ENCODE measurements at places on chromosomes 7 and 10.

DNA sequence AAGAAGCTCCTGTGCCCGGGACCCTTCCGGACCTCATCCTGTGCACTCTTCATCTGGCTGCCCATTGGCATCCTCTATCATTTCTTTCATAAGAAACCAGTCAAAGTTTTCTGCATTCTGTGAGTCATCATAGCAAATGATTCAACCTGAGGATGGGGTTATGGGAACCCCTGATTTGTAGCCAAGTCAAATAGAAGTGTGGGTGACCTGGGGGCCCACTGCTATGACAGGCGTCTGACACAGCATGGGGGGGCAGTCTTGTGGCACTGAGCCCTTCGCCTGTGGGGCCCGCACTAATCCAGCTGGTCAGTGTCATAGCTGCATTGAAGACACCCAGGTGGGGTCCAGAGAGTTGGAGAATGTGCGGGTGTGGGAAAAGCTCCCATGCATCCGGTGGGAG, 230.4 kb downstream of the USP6NL start:
- no peaks in the 10 kb centered on the region for H3K4me1 ChIP-seq
- no peaks in the 10 kb centered on the region for H3K36me3 ChIP-seq
- H3K27me3 ChIP-seq, result peaks cover 8% of the 10 kb centered on the region
- no peak overlapping the region for H3K4me3 ChIP-seq
- DNase-seq, result no peak

DNA sequence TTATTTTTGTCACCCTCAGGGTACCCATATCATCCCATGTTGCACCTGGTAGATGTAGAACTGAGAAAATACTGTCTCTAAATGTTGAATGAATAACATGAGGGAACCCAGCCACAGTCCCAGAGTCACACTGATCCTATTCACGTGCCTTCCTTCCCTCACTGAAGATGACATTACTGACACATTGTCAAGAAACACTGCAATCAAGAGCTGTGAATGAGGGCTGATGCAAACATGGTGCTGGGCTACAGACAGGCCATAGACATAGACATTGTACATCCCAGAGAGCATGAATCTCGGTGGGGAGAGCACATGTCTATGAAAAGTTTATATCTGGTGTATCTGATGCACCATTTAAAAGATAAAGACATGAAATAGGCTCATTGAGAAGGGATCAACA, 9.8 kb downstream of the SLC13A4 start:
- H3K4me1 ChIP-seq, result no peaks in the 10 kb centered on the region
- no peak overlapping the region for H3K4me3 ChIP-seq
- no peaks in the 10 kb centered on the region for H3K36me3 ChIP-seq
- no peak for DNase-seq
- H3K27me3 ChIP-seq, result peaks cover 5% of the 10 kb centered on the region

DNA sequence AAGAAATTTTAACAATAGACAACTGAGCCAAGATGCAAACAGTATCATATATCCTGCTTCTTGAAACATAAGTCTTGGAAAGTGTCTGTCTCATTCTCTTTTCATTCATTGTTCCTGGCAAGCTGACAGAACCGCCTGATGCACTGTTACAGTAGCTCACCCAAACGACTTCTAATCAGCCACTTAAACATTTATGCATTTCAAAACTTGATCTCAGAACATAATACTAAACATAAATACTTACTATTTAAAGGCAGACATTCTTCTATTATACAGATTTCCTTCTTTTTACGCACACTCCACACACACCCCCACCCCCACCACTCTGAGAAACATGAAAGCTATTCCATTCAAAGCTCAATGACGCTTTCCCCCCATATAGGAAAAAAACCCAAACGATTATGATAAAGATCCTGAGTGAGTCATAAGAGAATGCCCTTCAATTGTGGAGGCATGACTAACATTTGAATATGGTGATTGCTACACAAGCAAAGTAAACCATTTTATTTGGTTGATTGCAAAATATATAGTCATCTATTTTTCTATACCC, 30.5 kb downstream of the SHTN1 start:
- H3K27me3 ChIP-seq, result no peaks in the 10 kb centered on the region
- H3K4me3 ChIP-seq, result no peak overlapping the region
- no peaks in the 10 kb centered on the region for H3K36me3 ChIP-seq
- DNase-seq, result no peak
- H3K27ac ChIP-seq, result no peak overlapping the region
- no peaks in the 10 kb centered on the region for H3K4me1 ChIP-seq

DNA sequence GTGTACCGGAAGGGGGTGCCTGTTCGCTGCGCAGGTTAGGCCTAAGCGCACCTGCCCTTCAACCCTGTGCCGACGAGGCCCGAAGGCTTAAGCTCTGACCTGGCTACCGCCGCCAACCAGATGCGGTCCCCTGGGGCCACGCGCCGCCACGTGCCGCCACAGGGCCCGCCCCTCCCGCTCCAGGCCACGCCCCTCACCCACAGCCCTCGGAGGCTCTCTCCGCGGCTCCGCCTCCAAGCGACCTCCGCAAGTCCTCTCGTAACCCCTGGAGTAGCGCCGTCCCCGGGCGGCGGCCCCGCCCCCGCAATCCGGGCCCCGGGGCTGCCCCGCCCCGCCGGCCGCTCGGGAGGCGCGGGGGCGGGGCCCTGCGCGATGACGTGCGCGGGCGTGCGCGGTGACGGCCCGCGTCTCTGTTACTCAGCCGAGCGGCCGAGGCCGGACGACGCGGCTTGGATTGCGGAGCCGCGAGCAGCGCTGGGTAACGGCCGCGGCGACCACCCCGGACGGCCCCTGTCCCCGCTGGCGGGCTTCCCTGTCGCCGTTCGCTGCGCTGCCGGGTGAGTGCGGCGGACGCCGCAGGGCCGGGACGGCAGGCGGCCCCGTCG, at the start of gene MAPK8:
Gene MAPK8, plus strand, starts transcription at position 413 of the 605 bp plus-strand sequence. CDS start 94,984 bp downstream, outside the sequence.
- H3K4me3 ChIP-seq, result peak within 1 kb of the TSS; percentile 86
- H3K27ac ChIP-seq, result peak within 1 kb of the TSS; percentile 58
- peak; percentile 91 for DNase-seq
- peaks cover 38% of the 10 kb centered on the region for H3K4me1 ChIP-seq

- no peaks in the 10 kb centered on the region for H3K4me1 ChIP-seq
- no peak overlapping the region for H3K4me3 ChIP-seq
- H3K27me3 ChIP-seq, result no peaks in the 10 kb centered on the region
These were observed 599.2 kb upstream of the POM121L12 start for GRCh38 chr7:52436278-52436677.

- H3K4me1 ChIP-seq, result peaks cover 10% of the 10 kb centered on the region
- H3K27ac ChIP-seq, result no peak overlapping the region
- no peaks in the 10 kb centered on the region for H3K36me3 ChIP-seq
- H3K27me3 ChIP-seq, result peaks cover 22% of the 10 kb centered on the region
- H3K4me3 ChIP-seq, result no peak overlapping the region
These were observed 604 bp upstream of the SHTN1 start for GRCh38 chr10:117005527-117006055.

DNA sequence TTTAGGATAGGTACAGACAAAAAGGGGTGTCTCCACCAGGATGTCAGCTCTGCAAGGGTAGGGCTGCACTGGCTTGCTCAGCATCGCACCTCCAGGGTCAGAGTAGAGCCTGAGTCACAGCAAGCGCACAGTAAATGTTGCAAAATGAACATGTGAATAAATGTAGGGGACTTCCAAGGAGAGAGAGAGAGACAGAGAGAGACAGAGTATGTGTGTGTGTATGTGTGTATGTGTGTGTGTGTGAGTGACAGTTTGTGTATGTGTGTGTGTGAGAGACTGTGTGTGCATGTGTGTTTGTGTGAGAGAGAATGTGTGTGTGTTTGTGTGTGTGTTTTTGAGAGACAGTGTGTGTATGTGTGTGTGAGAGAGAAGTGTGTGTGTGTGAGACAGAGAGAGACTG, 163.3 kb downstream of the RPS24 start:
- H3K4me3 ChIP-seq, result no peak overlapping the region
- no peaks in the 10 kb centered on the region for H3K4me1 ChIP-seq
- H3K27me3 ChIP-seq, result peaks cover 4% of the 10 kb centered on the region
- no peak for DNase-seq

GRCh38 chr10:71547876-71548846, 151.4 kb downstream of the CDH23 start:
- H3K27ac ChIP-seq, result no peak overlapping the region
- no peaks in the 10 kb centered on the region for H3K36me3 ChIP-seq
- peak; percentile 50 for DNase-seq
- no peak overlapping the region for H3K4me3 ChIP-seq
- H3K4me1 ChIP-seq, result no peaks in the 10 kb centered on the region

DNA sequence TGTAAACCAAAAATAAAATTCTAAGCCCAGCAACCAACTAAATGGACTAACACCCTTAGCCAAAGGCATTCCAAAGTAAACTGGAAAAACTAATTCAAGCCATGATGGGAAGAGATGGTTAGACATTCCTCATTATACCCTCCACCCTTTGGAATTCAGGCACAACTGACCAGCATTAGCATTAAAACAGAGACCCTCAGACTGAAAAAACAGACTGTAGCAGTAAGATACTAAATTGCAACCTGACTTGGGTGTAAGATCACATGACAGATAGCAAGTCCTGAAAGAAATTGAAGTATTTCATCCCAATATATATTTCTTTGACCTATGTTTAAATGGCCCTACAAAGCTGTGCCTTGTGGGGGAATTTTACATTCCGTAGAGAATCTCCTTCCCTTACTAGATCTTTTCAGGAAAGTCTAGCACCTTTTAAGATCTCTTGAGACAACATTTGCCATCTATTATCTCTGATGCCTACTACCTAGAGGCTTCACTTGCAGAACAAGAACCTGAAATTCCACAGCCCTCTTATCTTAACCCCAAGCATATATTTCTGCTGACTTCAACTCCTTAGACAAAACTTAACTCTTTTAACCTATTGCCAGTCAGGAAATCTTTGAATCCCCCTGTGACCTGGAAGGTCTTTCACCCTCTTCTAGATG, 750.2 kb upstream of the IGFBP3 start:
- no peaks in the 10 kb centered on the region for H3K4me1 ChIP-seq
- H3K27me3 ChIP-seq, result no peaks in the 10 kb centered on the region
- no peak for DNase-seq
- no peak overlapping the region for H3K27ac ChIP-seq
- H3K36me3 ChIP-seq, result no peaks in the 10 kb centered on the region
- no peak overlapping the region for H3K4me3 ChIP-seq

DNA sequence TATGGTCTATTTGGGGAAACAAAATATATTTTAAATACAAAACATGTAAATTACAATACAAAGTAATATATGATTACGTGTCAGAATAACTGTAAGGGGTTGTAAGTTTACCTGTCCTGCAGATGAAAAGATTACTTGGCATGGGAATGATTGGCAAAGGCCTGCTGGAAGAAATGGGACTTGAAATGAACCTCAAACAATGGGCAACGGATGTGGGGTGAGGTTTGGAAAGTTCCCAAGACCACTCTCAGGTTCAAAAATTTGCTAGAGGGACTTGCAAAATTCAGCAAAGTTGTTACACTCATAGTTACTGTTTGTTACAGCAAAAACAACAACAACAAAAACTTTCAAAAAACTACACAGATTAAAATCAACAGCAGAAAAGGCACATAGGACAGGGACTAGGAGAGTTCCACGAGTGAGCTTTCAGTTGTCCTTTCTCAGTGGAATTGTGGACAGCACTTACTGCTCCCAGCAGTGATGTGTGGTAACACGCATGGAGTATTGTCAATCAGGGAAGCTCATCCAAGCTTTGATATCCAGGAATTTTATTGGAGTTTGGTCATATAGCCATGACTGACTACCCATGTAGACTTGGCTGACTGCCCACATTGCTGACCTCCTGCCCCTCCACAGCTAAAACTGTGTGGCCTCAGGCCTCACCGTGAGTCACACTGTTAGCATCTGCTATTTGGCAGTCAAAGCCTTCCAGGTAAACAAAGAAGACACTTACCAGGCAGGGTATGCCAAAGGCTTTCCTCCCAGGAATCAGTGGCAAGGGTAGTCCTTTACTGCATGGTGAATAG, 43.8 kb downstream of the EXOC6 start:
- no peaks in the 10 kb centered on the region for H3K36me3 ChIP-seq
- no peak for DNase-seq
- no peak overlapping the region for H3K4me3 ChIP-seq

- no peak for DNase-seq
- no peaks in the 10 kb centered on the region for H3K36me3 ChIP-seq
- no peaks in the 10 kb centered on the region for H3K27me3 ChIP-seq
These were observed 111.9 kb downstream of the GALNT17 start for GRCh38 chr7:71243736-71244410.

DNA sequence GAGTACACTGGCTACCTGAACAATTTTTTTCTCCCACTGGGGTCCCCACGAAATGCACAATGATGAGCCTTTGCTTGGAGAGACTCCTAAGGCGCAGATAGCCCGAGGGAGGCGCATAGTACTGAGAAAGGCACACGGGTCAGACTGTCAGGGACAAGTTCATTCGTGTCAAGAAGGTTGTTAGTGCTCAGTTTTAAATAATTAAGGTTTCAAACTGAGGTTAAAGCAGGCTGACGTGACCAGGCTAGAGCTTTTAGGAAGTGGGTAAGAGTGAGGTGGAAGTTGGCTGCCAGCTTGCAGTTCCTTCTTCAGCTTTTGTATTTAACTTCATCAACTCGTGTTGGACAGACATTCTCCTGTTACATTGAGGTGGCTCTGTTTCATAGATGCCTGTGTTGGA, 31.6 kb downstream of the RBM33 start:
- peaks cover 19% of the 10 kb centered on the region for H3K4me1 ChIP-seq
- peaks cover 29% of the 10 kb centered on the region for H3K36me3 ChIP-seq
- H3K27ac ChIP-seq, result no peak overlapping the region
- H3K27me3 ChIP-seq, result no peaks in the 10 kb centered on the region

GRCh38 chr7:130662426-130662825, 6.1 kb downstream of the COPG2 start:
- peaks cover 8% of the 10 kb centered on the region for H3K4me1 ChIP-seq
- H3K36me3 ChIP-seq, result peaks cover 8% of the 10 kb centered on the region
- no peaks in the 10 kb centered on the region for H3K27me3 ChIP-seq
- H3K4me3 ChIP-seq, result no peak overlapping the region

- H3K27me3 ChIP-seq, result no peaks in the 10 kb centered on the region
- DNase-seq, result no peak
- H3K27ac ChIP-seq, result no peak overlapping the region
- H3K4me1 ChIP-seq, result no peaks in the 10 kb centered on the region
- H3K36me3 ChIP-seq, result no peaks in the 10 kb centered on the region
These were observed 8.5 kb downstream of the NKX6-2 start for GRCh38 chr10:132777441-132777840.

DNA sequence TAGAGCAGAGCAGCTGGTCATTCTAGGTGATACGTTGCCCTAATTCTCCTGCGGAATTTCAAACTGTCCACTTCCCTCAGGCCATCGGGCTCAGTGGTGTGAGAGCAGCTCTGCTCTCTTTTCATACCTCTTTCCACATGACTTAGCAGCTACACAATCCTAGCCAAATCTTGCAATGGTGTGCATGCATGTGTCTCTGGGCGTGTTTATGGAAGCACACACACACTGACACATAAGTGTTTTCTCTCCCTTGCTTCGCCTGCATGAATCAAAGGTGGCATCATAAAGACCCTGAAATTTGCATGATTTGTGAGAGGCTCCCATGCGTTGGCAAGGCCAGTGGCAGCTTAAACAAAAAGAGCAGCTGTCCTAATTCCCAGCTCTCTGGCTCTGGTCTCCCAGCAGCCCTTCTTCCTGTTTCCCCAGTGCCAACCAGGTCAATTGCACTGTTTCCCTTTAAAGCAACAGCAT, 1189.5 kb downstream of the GATA3 start:
- H3K27ac ChIP-seq, result no peak overlapping the region
- H3K4me1 ChIP-seq, result no peaks in the 10 kb centered on the region
- no peak for DNase-seq
- no peak overlapping the region for H3K4me3 ChIP-seq

- no peaks in the 10 kb centered on the region for H3K4me1 ChIP-seq
- DNase-seq, result no peak
- no peak overlapping the region for H3K4me3 ChIP-seq
- no peaks in the 10 kb centered on the region for H3K27me3 ChIP-seq
- H3K27ac ChIP-seq, result no peak overlapping the region
- no peaks in the 10 kb centered on the region for H3K36me3 ChIP-seq
These were observed 1038.9 kb downstream of the GRM8 start for GRCh38 chr7:126213876-126214275.

GRCh38 chr10:7587168-7587864, 79.5 kb downstream of the ITIH5 start:
- no peak for DNase-seq
- no peak overlapping the region for H3K4me3 ChIP-seq
- no peaks in the 10 kb centered on the region for H3K36me3 ChIP-seq
- H3K27ac ChIP-seq, result no peak overlapping the region
- H3K27me3 ChIP-seq, result peaks cover 3% of the 10 kb centered on the region

Measured in activated CD4-positive, alpha-beta memory T cell treated with anti-CD3 and anti-CD28 coated beads, Interleukin-2, amount 10 ng/mL, durations not matched to agents 7 days and 5 days (primary cell).